ENCODE measurements at places on chromosomes 1 and 21.

- peak; percentile 28 for DNase-seq
Measured at GRCh38 chr21:45286671-45287437, 841 bp downstream of the POFUT2 start.

GRCh38 chr1:43890815-43891214, 42.8 kb upstream of the ARTN start:
- DNase-seq, result no peak

GRCh38 chr1:180800945-180801344, 111.8 kb upstream of the KIAA1614 start:
- DNase-seq, result no peak

GRCh38 chr1:209685821-209686220, 10.6 kb downstream of the G0S2 start:
- DNase-seq, result no peak

- no peak for DNase-seq
Measured at GRCh38 chr1:193674292-193674944, 488.0 kb upstream of the B3GALT2 start.

- DNase-seq, result peak; percentile 78
Measured at GRCh38 chr1:7940745-7941436, at the start of gene TNFRSF9. Gene TNFRSF9 (minus strand): TSS chr1:7940839. CDS start chr1:7939994, 845 bp downstream.

DNA sequence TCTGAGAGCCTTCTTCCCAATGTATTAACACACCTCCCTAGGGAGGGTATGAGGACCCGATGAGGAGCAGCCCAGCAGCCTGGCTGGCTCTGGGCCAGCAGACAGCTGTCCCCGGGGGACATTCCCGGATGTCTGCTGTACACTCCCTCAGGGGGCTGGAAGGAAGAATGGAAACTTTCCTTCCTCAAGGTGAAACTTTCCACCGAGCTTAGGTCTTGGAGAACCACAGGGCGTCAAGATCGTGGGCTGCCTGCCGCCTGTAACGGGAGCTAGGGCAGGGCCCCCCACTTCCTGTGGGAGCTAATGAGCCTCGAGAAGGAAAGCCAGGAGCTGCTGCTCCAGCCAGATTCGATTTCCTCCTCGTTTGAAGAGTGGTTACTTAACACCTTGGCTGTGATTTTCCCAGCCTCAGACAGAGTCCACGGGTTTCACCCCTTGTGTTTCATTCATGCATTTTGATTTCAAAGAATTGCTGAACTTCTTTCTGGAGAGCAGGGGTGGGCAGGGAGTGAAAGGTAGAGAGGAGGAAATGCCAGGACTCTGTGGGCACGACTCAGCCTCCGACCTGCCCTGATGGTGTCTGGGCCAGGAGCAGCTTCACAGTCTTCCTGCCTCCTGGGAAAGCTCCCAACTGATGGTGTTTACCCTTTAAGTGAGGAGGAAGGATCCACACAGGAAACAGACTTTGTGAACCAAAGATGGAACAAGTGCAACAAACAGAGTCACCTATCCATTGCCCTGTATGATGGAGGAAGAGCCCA, 29.7 kb downstream of the UBE2T start:
- no peak for DNase-seq

DNA sequence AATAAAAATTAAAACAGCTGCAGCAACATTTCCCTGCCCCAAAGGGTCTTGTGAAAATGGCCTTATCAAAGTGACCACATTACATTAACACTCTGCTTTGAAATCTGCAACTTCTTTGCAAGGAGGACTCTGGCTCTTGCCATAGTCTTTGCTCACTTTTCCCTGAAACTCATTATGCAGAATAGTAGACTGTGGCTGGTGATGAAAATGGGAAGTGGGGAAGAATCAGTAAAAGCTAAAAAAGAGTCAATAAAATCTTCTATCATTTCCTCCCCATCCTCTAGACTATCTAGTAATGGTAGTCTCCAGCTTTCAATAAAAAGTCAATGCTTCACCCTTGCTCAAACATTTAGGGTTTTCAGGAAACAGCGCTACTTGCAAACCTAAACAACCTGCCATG, 18.6 kb upstream of the NUP133 start:
- no peak for DNase-seq

- DNase-seq, result no peak
Measured at GRCh38 chr21:32172106-32172505, 106.7 kb downstream of the MIS18A start.

DNA sequence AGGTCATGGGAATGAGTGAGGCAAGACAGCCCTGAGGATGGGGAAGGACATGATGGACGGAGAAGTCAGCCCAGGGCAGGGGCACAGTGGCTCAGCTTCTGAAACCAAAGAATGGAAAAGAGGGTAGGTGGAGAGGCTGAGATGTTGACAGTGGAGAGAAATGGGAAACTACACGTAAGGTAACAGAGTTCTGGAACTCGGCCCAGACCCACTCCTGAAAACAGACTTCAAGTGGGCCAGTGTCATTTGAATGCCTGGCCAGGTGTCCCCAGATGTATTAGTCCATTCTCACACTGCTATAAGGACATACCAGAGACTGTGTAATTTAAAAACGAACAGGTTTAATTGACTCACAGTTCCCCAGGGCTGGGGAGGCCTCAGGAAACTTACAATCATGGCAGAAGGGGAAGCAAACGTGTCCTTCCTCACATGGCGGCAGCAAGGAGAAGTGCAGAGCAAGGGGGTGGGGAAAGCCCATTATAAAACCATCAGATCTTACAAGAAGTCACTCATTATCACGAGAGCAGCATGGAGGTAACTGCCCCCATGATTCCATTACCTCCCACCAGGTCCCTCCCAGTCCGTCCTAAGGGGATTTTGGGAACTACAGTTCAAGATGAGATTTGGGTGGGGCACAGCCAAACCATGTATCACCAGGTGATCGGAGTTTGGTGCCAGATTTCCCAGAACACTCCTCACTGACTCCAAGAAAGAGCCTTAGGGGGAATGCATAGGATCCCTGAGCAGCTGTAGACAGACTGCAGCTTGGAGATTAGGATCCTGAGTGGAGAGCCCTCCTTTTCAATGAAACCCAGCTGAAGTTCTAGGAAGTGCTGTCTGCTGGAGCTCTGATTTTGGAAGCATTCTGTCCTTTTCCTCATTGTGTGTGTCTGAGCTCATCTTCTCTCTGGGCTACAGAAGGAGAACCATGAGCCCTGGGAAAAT, 40.3 kb downstream of the FHAD1 start:
- no peak for DNase-seq

DNA sequence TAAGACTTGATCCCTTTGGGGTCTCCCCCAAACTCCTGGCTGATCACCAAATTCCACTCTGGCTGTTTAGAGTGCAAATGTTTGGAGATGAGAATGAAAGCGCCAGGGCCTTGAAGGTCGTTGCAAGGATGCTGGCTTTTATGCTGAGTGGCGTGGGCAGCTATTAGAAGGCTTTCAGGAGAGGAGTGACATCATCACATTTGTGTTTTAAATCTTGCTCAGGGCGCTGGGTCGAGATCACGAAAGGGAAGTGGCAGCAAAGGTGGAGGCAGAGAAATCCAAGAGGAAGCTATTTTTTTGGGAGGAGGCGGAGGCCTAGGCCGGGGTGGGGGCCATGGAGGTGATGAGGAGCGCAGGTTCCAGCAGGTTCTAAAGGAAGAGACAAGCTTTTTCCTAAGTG, 49.3 kb downstream of the PDE9A start:
- no peak for DNase-seq

GRCh38 chr1:30422251-30422650, 301.1 kb downstream of the MATN1 start:
- no peak for DNase-seq

GRCh38 chr1:63935553-63935952, 161.7 kb downstream of the ROR1 start:
- DNase-seq, result no peak
